ENCODE measurements at places on chromosomes 2 and 18.

GRCh38 chr2:35365859-35366258 is 989.7 kb upstream of the CRIM1 start:
- DNase-seq = no peak

GRCh38 chr2:18829251-18829902 is 240.0 kb upstream of the NT5C1B start:
- no peak for DNase-seq

DNA sequence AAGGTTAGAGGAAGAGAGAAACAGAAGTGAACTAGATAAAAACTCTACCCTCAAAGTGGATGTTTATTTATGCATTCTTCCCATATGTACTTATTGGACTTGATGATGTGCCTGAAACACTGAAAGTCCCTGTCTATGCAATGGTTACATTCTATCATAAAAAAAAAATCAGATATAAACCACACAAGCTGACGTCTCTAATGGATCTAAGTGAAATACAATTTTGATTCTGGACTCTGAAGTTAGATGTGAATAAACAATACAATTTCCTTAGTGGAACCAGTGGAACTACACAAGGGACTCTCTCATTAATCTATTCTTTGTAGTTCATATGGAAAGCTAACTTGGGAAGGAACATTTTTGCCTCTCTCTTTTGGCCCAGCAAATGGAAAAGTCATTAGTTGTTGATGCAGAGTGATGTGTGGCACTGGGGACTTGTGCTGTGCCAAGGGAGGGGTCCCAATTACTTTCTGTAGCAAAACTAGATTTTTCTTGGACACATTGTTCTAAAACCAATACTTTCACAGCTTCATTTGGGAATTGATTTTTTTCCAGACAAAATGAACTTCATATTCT is 376.8 kb downstream of the TRIB2 start:
- no peak for DNase-seq

DNA sequence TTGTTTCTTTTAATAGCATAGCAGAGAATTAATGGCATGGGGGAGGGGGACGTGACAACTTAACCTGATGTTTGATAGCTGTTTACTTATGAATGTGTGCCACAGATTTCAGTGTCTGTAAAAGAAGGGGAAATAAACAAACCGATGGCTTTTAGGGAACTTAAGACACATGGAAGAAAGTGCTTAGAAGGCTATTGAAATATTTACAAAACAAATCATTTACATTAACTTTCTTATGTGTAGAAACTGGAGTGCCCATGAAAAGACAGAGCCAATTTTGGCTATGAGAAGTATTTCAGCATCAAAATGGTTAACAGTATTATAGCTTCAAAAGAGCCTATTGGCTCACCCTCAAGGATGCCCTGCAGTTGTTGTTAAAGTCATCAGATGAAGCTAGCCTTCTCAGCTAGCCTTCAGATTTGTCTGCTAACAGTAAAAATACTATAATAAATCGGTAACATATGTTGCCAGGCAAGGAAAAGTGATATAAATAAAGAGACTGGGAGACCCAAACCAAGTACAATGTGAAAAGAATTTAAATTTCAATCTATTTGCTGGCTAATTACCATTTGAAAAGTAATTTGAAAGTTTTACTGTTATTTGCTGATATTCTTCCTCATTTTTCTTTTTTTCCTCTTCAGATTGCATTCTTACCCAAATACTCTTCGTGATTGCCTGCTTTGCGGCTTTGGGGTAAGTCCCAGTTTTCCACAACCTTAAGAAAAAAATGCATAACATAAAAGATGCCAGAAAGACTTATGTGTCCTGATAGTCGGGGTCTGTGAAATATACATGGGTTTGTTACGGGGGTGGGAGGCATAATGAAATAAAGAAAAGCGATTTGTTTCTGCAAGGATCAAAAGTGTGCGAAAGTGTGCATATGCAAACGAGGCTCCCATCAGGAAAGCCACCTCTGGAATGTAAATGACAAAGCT is 256.4 kb downstream of the MEIS1 start:
- no peak for DNase-seq

DNA sequence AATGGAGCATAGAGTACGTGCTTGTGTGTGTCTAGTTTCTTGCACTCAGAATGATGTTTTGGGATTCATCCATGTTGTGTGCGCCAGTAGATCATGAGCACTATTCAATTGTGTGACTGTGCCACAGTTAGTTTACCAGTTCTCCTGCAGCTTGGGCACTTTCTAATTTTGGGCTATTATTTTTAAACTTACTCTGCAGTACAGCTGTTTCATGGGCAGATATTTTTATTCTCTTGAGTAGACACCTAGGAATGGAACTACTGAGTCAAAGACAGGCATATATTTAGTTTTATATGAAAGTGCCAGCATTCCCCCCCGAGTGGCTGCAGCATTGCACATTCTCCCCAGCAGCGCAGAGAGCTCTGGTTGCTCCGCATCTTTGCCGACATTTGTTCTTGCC is 74.8 kb downstream of the IL1R2 start:
- no peak for DNase-seq

GRCh38 chr2:160649698-160650097 is 156.1 kb upstream of the RBMS1 start:
- DNase-seq = no peak

- DNase-seq = no peak
These were observed 63.2 kb downstream of the POLE4 start for GRCh38 chr2:75021672-75022071.
